Fibroblast of skin of left biceps (primary cell): ENCODE measurements at places on chromosomes 12 and 14.

DNA sequence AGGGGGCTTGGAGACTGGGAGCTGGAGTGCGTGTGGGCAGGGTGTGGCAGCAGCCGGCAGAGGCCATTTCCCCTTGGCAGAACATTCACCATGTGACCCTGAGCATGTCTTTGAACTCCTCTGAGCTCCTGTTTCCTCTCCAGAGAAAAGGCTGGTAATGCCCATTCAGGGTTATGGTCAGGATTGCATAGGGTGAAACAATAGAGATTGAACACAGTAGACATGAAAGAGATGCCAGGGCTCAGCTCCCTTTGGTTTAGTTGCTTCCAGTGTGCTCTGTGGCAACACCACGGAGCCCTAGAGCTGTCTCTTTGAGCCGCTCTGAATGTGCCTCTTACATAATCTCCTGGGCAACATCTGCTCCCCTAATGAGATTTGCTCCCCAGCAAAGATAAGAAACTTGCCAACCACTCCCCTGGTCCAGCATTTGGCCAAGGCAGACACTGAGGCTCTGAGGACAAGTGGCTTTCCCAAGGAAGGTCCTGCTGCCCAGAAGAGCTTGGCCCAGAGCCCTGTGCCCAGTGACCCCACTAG, 4.6 kb downstream of the IFI27 start:
- DNase-seq: no peak

GRCh38 chr14:92316937-92317336, 6.0 kb upstream of the SLC24A4 start:
- no peak for DNase-seq

DNA sequence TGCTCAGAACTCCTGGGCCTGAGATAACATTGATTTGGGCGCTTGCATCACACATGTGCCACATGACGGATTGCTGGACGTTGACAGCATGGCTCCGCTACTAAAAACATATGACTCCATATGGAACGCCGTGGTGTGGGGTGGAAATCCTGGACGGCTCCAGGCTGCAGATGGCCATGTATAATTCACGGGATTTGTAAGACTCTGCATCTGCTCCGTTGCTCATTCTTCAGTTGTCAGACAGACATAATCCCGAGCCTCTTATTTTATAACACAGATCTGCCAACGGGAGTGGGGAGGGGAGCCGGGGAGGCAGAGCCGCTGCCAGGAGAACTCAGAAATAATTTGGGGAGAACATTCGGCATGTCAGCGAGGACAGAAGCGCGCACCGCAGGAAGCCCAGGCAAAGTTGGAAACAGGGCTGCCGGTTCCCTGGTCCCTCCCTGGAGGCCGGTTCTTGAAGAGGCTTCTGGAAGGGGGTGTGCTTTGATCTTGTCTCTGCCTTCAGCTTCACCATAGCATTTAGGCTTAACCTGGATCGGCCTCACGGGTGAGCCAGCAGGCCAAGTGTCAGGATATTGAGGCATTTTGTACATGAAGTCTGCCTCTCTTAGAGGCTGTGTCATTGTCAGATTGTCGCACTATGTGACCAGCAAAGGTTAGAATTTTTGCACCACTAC, 45.8 kb upstream of the MYL2 start:
- DNase-seq: no peak

GRCh38 chr14:89162586-89162985, 254.4 kb downstream of the FOXN3 start:
- no peak for DNase-seq

DNA sequence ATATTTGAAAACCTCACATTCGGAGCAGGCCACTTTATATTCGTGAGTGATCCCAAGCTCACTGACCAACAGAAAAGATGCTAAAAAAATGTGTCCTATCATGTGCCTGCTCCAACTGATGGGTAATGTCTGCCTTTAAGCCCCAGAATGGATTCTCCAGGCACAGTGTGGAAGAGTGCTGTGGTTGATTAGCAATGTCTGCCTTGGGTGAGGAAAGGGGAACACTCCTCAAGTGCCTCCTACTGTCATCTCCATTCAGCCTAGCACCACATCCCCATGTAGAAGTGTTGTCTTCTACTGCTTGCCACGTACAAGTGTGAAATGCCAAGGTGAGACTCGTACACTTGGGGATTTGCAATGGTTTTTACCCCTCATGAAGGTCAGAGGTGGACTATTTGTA, 199.3 kb downstream of the SLC41A2 start:
- no peak for DNase-seq

DNA sequence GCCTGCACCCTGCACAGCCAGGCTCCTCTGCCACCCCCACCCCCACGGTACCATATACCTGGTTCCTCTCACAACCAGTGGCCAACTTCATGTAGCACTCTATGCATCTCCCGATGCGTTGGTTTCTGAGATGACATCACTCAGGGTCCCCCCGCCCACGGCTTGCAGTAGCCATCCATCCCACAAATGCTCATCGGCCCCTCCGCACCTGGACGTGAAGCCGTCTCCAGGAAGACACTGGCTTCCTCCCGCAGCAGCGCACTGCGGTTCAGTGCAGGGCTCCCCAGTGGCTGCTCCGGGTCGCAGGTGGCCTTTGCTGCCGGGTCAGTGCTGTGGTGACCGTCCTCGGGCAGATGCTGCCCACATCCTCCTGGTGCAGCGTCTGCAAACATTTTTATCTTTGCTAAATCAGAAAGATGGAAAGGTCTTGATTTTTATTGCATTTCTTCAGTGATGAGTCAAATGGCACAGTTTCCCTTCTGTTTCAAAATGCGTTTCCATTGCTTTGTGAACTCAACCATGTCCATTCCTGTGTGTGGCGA, 27.5 kb upstream of the MMP17 start:
- DNase-seq: no peak

DNA sequence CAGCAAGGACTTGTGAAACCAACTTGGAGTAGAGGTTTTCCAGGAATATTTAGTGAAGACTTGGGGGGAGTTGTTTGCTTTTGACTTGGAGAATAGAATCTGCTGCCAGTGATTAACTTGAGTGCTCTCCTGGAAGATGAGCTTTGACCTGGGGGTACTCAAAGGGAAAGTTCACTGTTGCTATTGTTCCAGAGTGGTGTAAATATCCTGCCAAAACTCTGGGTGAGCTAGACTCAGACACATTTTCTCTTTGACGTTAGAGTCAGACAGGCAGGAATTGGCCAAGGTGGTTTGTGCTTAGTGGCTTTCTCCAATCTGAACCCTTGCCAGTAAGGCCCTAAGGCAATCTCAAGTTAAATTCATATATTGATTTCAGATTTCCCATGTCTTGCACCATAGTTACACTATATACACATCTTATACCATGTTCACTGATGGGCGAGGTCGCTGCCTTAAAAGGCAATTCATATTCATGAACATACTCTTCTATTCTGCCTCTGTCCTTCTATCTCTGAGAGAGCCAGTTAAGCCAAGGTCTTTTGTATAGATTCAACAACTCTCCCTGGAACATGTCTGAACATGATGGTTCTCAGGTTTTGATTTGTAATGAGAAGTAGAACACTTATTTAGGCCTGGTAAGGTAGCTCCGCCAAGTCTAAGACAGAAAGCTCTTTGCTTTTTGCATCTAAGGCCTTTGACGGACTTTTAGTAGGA, 204.6 kb upstream of the SLC38A2 start:
- no peak for DNase-seq

- DNase-seq: no peak
Measured at GRCh38 chr14:57889245-57889644, 23.4 kb upstream of the SLC35F4 start.

DNA sequence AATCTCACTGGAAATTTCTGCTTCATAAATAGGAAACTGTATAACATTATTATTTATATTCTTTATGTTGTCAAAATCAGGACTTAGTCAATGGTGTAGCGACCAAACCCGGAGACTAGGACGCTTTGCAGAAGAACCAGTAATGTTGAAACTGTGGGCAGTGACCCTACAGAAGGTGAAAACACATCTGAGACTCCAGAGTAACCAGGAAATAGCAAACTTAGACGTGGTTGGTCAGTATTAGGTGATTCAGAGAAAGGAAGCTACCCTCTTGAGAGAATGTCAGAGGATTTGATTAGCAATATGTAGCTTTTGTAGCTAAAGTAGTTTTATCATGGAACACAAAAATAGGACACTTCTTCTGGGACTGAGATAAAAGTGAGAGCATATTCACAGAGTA, 381.9 kb downstream of the SLC16A7 start:
- no peak for DNase-seq

GRCh38 chr12:87804386-87804785, 224.8 kb downstream of the C12orf50 start:
- DNase-seq: no peak

- no peak for DNase-seq
Measured at GRCh38 chr12:125198652-125199051, 133.4 kb downstream of the AACS start.

DNA sequence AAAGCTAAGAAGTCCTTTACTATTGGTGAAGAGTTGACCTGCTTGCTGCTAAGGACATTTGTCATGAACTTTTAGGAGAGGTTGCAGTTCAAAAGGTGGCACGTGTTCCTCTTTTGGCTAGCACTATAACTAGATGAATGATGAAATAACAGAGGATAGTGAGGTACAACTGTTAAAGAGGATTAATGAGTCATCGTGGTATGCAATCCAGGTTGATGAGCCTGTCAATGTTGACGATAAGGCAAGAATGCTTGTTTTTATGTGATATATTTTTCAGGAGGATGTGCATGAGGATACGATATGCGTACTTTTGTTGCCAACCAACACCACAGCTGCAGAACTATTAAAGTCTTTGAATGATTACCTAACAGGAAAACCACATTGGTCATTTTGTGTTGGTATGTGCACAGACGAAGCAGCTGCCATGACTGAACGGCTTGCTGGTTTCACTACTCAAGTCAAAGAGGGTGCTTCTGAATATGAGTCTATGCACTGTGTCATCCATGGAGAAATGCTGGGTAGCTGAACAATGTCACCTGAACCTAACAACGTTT, 10.6 kb downstream of the CEP128 start:
- DNase-seq: peak; percentile 68
